ENCODE measurements at places on chromosomes 6 and 20.

DNA sequence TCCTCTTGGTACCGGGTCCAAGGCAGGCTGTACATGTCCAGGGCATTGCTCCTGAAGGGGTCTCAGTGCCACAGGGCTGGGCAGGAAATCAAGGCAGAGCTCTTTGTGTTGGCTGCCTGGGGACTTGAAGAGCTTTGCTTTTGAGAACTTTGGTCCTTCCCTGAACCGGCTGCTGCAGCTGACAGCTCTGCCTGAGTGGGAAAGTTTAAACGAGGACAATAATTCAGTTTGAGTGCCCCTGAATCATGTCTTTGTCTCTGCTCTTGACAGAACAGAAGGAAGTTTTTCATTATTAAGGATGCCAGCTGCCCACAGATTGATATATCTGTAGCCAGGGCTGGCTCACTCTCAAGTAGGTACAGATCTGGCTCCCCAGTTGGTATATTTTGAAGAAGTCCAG, 56.1 kb downstream of the ANKRD6 start:
- DNase-seq: no peak

- DNase-seq: no peak
Measured at GRCh38 chr6:5723841-5724691, 282.7 kb downstream of the NRN1 start.

DNA sequence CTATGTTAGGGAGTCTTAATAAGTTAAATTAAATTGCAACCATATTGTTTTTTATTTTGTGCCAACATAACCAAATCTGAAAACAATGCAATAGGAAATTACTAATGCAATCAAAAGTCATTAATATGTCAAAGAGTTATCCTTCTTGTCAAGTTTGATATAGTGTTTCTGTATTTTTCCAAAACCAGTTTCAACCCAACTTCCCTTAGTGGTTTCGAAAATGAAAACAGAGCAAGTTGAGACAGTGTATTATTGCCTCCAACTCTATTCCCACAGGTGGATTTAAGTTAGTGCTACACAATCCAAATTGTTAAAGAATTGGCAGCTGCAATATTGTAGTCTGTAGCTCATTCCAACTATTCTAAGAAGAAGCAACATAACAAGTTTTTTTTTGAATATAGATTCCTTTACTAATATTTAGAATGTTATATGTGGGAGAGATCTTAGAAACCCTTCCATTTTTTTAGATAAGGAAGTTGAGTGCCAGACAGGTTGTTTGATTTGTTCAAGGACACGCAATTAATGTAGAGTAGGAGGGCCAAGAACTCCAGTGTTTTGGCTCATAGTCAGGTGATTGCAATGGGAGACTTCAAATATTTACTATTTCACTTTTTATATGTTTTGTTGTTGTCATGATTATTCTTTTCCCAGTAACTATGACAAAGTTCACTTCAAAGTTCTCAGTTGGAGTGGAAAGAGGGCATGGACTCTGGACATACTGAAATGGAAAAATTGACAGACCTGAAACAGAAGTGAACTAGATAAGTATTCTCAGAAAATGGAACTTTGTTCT, 282.4 kb upstream of the HSF2 start:
- DNase-seq: no peak

- no peak for DNase-seq
Measured at GRCh38 chr6:33936886-33937285, 133.1 kb upstream of the MLN start.

DNA sequence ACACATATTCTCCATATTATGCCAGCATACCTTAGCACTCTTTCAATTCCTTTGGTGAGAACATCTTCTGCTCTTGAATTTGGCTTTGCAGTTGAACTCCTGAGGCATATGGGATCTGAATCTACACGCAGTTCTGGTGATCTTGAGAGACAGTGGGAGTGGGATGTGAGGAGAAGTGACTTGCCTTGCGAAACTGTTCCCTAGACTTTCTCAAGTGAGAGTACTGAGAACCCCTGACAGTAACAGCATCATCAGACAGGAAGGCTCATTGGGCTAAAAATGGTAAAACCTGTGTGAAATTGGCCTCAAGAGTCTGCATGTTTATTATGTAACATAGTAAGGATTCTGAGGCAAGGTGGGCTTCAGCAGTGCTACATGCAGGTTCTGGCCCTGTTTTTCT, 49.1 kb upstream of the CEP85L start:
- no peak for DNase-seq

DNA sequence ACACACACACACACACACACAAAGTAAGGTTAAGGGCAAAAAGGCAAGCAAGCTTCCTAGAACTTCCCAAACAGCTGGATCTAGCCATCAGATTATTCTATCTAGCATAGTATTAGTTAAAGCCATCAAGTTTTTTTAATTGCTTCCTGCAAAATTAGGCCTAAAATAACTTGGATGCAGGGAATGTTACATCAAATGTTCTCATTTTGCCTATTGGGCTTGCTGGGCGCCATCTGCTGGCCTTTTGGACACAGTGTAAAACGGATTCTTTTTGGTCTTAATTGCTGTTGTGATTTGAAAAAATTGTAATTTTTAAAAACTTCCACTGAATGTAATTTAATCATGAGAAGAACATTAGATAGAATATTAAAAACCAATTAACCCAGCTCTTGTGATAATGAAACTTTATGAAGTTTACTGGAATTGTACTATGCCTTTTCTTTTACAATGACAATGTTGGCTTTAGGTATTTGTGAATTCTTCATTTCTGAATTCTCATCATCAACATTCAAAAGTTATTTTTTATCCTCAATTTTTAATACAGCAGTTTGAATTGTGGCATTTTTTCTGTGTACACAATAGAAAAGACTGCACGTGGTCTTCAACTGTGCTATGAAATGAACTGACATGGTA, 6.8 kb downstream of the MKKS start:
- DNase-seq: peak; percentile 45

DNA sequence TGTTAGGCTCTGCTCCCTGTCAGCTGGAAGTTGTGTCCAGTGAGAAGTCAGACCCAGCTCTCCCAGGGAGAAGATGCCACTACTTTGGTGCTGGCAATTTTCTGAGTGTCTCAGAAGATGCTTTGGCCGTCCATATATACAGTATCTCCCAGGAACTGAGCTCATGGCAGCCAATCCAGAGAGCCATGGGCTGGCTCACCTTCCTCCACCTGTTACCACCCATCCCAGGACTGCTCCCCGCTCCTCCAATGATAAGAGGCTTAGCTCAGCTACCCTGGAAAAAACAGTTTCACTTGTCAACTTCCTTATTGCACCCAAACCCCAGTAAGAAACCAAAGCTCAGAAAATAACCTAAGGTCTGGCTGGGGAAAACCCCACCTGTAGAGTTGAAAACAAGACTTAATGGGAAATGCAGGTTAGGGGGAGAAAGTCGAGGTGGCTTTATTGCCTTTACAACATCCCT, at the start of gene BNIP5:
Gene BNIP5, minus strand, starts transcription at position 110 of the 463 bp plus-strand sequence. CDS start 6,198 bp downstream, outside the sequence.
- no peak for DNase-seq

DNA sequence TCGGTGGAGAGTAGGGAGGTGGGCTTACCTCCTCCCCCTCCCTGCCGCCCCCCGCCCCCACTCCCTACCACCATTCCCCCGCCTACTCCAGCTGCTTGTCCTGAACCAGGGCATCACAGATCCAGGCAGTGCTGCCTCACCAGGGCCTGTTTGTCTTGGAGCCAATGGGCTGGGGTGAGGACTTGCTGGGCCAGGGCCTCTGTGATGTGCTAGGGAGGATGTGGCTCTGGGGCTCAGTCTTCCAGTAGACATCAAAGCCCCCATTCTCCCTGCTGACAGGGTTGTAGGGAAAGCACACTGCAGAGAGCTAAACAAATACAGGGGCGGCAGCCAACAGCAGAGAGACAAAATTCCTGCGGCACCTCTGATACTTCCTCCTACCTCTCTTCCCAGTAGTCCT, 48.2 kb upstream of the NXT1 start:
- DNase-seq: no peak

DNA sequence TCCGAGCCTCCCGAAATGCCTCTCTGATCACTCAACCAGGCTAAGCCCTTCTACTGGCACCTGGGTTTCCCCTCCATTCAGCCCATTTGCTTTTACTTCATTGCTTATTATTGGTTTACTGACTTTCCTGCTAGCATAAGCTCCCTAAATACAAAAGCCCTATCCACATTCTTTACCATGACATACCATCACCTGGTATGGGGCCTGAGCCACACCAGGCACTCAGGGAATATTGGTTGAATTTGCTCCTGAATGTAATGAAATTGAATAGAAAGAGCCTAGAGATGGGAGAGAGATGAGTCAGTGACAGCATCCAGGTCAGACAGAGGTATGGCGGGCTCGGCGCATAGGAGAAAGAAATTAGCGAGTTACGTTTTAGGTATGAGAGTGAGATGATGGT, 120.0 kb downstream of the CD164 start:
- no peak for DNase-seq

- DNase-seq: no peak
Measured at GRCh38 chr6:12348530-12349511, 58.7 kb downstream of the EDN1 start.
